ENCODE measurements at places on chromosomes 2 and 18.
A peak's percentile ranks its signal among the peaks of the same experiment; 100 is the strongest.

DNA sequence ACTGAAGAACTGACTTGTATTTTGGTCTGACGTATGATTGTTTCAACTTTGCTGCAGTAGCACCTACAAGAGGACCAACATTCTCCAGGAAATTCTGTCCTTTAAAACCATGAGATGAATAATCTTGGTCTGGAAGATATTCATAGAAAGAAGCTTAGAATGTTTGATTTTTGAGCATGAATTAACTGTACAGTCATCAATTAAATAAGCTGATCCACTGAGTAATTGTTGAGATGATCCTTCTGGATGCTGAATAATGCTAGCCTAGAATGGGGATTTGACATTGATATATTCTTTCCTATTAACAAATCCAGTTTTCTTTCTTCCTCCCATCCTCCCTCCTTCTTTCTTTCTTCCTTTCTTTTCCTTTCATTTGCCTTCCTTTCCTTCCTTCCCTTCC, 39.0 kb upstream of the CDK5R2 start:
- no peak for DNase-seq

DNA sequence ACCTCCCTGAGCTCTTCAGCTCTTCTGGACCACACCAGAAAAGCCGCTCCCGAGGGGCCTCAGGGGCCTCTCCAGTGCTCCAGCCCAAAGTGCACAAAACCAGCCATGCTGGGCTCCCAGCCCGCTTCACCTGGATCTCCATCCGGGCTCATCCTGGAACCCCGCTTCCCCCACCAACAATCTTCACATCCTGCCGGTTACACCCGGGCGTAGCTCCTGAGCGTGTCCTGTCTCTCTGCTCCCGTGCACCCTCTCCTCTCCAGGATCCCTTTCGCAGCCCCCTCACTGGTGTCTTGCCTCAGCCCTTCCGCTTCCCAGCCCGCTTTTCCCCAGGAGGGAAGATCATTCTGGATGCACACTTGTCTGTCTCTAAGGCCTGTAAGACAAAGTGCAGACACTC, 123.7 kb upstream of the GLI2 start:
- no peak for DNase-seq

- no peak for DNase-seq
These were observed 120.7 kb upstream of the RNU4ATAC start for GRCh38 chr2:121409966-121410365.

GRCh38 chr2:218878926-218879761, 1.5 kb upstream of the WNT10A start:
- DNase-seq = no peak

DNA sequence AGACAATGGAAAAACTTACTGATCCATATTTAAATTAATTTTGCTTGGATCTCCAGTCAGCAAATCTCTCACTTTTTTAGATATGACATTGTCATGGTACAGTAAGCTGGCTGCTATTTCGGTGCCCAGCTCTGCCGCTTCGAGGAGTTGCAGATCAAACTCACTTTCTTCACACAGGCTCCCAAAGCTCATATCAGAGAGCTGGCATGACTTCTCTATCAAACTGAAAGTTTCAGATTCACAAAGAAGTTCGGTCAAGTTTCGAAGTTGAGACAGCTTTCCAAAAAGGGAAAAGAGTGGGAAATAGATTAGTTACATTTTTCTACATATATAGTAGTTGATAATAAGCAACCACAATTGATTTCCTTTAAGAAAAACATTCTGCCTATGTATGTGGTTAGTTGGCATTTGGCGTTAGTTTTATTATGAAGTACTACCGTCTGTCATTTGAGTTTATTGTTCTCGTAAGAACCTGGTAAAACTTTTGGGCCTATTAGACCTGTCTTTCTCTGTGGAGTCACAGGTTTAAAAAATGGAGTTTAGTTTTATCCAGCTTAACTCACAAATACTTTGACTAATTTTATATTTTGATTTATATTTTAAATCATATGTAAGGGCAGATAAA, 118.8 kb downstream of the ABCA12 start:
- DNase-seq = no peak

DNA sequence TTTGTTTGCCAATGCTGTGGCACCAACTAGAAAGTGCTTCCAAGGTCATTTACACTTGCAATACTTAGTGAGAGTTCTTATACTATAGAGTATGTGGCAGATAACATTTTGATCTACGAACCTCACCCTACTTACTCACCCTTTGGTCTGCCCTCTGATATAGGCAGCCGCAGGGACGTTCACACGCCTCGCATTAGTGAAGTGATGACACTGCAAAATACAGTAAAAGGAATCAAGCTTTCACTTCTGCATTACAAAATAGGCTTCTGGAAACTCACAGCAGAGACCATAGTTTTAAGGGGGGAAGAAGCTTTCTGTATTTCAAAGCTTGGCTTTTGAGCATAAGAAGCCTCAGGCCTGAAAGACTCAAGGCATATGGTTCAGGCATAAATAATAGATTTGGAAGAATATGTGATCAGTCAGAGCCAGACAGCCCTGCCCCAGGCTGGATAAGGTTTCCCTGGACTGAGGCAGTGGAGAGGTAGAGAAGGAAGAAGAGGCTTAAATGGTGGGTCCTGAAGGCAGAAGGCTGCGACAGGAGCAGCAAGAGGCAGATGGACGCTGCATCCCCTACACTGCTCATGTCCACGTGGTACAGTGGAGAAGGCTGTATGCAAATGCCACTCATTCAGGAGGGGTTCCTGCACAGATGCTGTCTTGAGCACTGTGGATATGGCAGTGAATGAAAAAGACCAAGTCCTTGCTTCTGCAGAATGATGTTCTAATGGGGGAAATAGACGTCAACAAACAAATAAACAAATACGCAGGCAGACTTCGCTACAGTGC, 63.1 kb downstream of the FECH start:
- no peak for DNase-seq

DNA sequence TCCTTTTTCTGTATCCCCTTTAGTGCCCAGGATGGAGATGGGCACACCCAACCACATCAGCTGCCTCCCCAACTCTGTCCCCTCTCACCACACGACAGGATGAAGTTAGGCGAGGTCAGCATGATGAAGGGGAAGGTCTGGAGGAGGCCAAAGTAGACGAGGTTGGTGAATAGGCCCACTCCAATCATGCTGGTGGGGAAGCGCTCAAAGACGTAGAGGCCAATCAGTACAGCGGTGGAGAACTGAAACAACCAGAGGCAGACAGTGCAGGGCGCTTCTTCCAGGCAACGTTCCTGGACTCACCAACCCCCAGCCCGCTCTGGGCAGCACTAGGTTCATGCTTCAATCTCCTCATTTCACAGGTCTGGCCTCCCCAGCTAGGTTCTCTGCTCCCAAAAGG, 2.9 kb downstream of the TEX261 start:
- no peak for DNase-seq

DNA sequence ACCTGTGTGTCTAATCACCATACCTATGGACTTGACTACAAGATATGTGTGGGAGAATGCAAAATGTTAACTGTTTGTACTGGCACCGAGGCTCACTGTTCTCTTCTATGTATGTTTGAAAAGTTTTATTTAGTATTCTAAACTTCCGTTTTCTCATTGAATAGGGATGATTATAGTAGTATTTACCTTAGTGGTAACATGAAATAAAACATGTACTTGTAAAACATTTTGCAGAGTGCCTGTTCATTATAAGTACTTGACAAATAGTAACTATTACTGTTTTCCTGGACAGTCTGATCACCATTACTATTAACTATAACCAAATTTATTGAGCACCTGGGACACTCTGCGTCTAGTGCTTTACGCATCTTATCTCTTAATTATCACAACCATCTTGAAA, 24.8 kb downstream of the DDX1 start:
- no peak for DNase-seq

GRCh38 chr2:120438301-120439066, 92.5 kb downstream of the INHBB start:
- DNase-seq = no peak

GRCh38 chr2:15619938-15620337, 28.3 kb downstream of the DDX1 start:
- DNase-seq = no peak

DNA sequence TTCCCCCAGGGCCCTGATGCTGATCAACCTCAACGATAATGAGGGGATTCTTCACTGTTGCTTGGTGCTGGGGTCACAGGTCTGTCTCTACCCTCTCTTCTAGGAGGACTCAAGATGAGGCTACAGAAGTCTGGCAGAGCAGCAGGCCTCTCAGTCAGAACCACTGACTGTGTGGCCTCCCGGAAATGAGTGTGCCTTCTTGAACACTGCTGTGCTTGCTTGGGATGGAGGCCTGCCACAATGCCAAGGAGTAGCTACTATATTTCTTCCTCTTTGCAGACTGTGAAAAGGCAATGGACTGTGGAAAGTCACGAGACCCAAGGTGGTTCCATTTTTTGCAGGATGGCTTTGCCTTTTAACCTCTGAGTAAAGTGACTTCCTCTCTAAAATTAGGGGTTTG, 5.8 kb upstream of the HOXD1 start:
- no peak for DNase-seq

GRCh38 chr2:169765523-169765922, 31.9 kb downstream of the KLHL23 start:
- no peak for DNase-seq

- DNase-seq = no peak
These were observed 32.6 kb downstream of the RBKS start for GRCh38 chr2:27857417-27858172.

DNA sequence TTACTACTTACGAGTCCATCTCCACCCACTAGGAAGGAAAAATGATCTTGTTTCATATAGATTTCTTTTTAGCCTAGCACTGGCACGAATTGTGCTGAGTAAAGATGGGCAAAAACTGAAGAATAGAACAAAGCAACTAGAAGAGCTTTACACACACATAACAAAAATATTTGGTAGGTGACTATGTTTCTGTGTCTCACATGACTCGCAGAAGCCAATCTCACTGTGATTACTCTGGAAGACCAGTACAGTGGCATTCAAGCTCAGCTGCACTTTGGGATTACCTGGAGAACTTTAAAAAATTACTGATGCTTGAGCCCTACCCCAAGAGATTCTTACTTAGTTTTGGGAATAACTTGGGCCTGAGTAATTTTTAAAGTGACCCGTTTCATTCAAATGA, 378.7 kb downstream of the METTL4 start:
- DNase-seq = no peak

- peak; percentile 67 for DNase-seq
These were observed 100.5 kb downstream of the CAPN13 start for GRCh38 chr2:30706534-30707303.

GRCh38 chr18:44743631-44744030, 62.9 kb downstream of the SETBP1 start:
- no peak for DNase-seq

- DNase-seq = no peak
These were observed 310.6 kb upstream of the PIK3C3 start for GRCh38 chr18:41644466-41644865.

DNA sequence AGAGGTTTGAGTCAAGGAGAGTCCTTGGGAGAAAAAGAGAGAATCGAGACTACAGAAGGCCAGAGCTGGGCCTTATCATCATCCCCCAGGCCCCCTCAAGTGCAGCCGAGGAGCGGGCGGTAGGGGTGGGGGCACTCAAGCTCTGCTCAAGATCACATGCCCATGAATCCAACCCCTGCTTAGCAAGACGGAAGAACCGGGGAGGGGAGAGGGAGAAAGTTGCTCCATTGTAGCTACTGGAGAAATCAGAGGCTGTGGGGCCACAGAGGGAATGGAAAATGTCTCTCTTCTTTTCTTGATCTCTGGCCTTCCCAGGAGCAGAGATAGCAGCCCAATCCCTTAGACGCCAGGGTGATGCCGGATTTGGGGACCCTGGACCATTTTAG, 14.6 kb downstream of the SLC4A3 start:
- DNase-seq = no peak

DNA sequence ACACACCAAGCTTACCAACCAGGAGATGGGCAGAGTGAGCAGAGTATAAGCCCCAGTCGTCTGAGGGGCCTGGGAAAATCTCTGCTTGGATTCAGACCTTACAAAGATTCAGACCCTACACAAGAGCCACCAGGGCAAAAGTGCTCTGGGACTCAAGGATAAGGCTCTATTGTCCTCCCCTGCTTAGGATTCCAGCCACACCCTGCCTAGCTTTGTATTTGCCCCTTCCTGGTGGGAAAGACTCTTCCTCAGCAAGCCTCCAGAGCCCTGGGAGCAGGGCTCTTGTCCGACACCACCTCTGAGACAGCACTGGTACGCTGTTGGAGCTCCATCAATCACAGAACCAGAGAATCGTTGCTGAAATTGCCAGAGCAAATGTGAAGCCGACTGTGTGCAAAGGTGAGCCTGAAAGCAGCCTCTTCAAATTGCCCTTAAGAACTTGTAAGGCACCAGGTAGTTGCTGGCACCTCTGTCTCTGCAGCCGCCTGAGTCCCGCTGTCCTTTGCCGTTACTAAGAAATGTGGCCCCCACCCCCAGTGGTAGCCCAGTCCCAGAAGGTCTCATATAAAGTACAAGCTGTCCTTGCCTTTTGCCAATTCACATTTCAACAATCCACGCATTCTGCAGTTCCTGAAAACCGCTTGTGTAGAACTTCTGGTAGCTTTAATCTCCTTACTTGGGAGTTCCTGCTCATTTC, 148.7 kb downstream of the CTIF start:
- no peak for DNase-seq

Measured in stimulated activated CD4-positive, alpha-beta T cell treated with anti-CD3 and anti-CD28 coated beads, Interleukin-1b, Interleukin-23, amount 100 ng/mL, for 4 hours (primary cell).